ENCODE measurements at places on chromosomes 16 and 17.

DNA sequence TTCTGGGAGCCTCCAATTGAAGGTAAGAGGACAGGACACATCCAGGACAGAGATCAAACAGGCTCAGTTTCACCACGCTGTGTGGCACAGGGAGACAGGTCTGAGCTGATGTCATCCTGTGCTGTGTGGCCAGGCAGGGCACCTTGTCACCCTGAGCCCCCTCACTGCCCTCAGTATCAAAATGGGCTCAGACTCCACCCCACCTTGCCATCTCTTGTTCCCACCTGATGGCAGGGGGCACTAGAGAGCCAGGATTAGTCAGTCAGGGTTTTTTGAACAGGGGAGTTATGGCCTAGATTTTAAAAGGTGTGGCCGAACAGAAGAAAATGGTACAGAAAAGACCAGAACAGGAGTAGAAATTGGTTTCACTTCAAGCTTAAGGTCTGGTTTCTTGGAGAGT lies 2.6 kb downstream of the KAT2A start:
- DNase-seq: peak; percentile 41

DNA sequence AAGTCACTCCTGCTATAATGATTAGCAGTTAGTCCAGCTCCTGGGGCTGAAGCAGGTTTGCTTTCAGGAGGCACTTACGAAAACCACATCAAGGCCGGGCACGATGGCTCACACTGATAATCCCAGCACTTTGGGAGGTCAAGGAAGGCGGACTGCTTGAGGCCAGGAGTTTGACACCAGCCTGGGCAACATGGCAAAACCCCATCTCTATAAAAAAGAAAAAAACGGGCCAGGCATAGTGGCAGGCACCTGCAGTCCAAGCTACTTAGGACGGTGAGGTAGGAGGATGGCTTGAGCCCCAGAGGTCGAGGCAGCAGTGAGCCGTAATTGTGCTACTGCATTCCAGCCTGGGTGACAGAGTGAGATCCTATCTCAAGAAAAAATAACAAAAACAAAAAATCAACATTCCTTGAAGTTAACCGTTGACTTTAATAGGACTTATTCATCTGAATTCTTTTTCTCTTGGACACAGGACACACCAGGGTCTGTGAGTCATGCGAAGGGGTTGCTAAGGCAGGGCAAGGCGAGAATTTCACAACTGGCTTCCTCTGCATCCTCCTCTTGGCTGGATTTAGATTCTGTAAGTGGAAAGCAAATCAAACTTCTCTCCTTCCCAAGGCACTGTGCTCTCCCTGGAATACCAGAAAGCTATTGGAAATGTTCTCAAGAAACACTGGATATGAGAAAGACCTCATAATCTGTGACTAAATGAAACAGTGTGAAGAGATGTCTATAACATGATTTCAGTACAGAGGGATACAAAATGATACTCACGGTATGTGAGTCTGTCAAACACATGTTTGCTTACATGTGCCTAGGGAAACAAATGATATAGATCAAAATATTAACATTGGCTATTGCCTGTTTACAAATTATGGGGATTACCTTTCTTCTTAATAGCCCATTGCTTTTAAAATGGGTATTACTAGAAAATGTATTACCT lies 99.5 kb downstream of the SYCE1L start:
- DNase-seq: peak; percentile 98

DNA sequence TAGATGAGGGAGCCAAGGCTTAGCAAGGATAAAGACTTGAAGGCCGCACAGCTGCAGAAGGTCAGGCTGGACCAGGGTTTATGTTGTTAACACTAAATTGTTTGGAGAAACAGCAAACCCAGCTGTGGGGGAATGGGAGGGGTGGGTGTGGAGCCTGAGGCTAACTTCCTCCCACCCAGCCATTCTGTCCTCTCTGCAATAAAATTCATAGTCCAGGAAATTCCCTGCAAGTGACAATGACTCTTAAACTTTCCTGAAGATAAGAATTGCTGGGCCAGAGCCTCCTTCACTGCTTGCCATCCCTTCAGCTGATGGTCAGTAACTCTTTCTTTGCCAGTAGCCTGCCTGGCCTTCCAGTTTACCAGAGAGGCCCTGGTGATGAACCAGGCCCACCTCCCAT lies 19.4 kb upstream of the ATP5MC1 start:
- no peak for DNase-seq

DNA sequence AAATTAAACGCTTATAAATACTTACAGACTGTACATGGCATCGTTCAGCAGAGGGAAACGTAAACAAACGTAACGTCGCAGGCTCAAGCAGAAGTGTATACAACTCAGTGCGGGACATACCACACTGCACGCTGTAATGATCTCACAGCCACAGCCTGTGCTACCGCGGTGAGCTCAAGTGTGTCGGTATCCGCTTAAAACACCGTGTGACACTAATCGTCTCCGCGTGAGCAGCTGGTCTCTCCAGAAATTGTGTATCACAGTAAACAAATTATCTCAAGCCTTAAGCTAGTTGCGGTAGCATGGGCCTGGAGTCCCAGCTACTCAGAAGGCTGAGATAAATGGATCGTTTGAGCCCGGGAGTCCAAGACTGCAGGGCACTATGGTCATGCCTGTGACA lies 115.3 kb downstream of the ANKRD11 start:
- peak; percentile 57 for DNase-seq

GRCh38 chr16:89053725-89054029 lies 40.0 kb upstream of the ACSF3 start:
- no peak for DNase-seq

DNA sequence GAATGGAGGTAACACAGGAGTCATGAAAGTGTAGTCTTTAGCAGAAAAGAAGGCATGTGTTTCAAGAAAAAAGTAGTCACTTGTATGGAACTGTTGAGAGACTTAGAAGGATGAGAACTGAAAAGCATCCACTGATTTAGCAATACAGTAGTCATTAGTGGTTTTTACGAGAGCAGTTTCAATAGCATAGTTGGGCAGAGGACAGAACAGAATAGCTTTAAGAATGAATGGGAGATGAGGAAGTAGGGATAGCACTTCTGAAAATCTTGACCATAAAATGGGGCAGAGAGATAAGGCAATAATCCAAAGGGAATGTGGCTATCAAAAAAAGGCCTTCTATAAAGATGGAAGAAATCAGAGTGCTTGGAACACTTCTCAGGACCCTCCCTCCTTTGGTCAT lies 64.8 kb upstream of the C17orf78 start:
- DNase-seq: peak; percentile 64

- DNase-seq: no peak
Observed at GRCh38 chr16:87930456-87930855, 5.9 kb downstream of the CA5A start.

GRCh38 chr17:65886315-65887245 lies 305.4 kb downstream of the CEP112 start:
- DNase-seq: peak; percentile 82

DNA sequence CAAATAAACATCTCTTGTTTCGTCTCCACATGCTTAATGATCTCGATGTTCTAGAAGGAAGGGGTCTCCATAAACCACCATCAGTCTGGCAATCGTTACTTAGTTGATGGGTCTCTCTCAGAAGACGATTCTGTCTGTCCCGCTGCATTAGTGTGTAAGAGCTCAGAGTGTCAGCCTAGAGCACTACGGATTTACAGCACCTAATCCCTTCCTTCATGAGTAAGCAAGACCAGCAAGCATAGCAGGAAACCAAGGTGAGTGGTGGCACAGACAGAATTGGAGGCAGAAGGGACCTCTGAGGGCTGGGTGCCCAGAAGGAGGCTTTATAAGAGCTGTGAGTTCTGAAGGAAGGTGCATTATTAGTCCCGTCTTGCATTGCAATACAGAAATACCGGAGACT lies 440.1 kb downstream of the RBFOX1 start:
- DNase-seq: no peak

GRCh38 chr17:69402052-69402451 lies 12.4 kb upstream of the MAP2K6 start:
- peak; percentile 13 for DNase-seq

DNA sequence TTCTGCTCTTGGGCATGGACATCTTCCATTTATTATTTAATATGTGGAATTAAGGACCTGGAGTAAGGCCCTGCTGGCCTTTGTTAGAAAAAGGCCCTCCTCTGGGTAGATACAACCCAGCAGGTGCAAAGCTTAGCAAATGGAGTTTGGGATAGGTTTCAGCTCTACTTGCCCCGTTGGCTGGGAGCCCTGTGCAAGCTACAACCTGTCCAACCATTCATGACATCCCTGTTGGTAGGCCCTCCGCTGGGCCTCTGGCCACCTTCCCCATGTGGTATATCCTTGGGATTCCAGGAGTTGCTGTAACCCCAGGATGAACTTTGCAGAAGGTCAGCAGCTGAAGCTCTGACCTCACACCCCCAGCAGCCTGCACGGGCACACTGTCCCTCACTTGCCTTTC lies 6.4 kb downstream of the NGFR start:
- no peak for DNase-seq

GRCh38 chr17:81700353-81701287 lies 2.5 kb upstream of the MRPL12 start:
- no peak for DNase-seq

DNA sequence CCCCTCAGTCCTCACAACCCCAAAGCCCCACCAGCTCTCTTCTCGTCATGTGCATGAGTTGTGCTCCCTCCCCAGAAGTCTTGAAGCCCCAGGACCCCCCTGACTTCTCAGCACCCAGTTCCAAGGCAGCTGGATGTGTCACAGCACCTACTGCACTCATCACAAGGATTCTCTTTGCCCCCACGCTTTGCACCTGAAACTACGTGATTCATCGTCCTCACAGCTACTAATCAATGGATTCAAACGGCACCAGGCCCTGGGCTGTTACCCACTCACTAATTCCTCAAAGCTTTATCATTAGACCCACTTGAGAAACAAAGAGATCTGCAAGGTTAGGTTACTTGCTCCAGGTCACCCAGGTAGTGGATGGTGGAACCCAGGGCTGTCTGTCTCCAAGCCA lies 45.1 kb upstream of the NDRG4 start:
- no peak for DNase-seq

DNA sequence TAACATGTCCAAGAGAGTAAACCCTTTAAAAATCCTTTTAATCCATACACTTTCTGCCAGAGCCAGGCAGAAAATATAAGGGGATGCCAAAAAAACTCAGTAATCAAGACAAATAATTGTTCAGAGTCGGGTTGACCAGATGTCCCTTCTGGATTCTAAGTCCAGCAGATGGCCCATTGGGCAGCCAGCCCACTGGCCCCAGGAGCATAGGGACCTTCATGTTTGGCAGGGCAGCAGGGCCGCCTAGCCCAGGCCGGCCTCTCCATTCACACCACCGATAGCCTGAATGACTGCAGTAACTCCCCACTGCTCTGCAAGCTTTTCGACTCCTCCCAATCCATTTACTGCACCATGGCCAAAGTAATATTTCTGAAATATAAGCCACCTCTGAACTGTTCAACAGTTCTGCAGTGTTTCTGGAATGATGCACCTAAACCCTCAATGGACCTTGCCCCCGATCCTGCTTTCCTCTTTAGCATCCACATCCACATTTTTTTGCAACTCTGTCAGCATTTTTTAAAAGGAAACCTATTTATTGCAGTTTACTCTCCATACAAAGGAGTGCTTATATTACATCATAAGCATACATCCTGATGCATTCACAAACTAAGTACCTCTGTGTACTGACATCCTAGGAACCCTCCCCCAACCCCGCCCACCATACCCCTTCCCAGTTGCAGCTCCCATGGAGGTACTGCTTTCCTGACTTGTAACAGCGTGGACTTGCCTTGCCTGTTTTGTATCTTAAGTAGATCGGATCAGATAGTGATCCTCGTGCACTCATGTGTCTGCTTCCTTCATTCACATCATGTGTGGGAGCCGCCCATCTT lies 46.4 kb downstream of the LDHD start:
- peak; percentile 17 for DNase-seq

- peak; percentile 83 for DNase-seq
Observed at GRCh38 chr16:57299009-57299718, 14.7 kb upstream of the PLLP start.

Data from EH (cell line).